K562 (cell line): ENCODE measurements at places on chromosomes 3 and 15. TPM values are rescaled to one million over a fixed set of nuclear protein-coding genes. Genes with fewer than 3 reads are reported as not detected.

SV2B gene
- total RNA-seq: 0.11 and 0.18 TPM in 2 replicates

MAP3K13 gene
- 0.20 and 0.98 TPM in 2 replicates for total RNA-seq

CLPX gene
- total RNA-seq: 61.5 and 67.1 TPM in 2 replicates

TF gene
- 9.2 and 11.1 TPM in 2 replicates for total RNA-seq

WDR72 gene
- total RNA-seq: not detected in 2 replicates

GP9 gene
- not detected in 2 replicates for total RNA-seq

P3H2 gene
- total RNA-seq: 0.22 and 0.40 TPM in 2 replicates

RMDN3 gene
- 38.2 and 39.4 TPM in 2 replicates for total RNA-seq

GRCh38 chr3:35537265-35537664, 102.1 kb upstream of the ARPP21 start:
- H3K36me3 ChIP-seq: no peaks in the 10 kb centered on the region
- H3K4me3 ChIP-seq: no peak overlapping the region
- DNase-seq: no peak
- H3K27ac ChIP-seq: no peak overlapping the region

DNA sequence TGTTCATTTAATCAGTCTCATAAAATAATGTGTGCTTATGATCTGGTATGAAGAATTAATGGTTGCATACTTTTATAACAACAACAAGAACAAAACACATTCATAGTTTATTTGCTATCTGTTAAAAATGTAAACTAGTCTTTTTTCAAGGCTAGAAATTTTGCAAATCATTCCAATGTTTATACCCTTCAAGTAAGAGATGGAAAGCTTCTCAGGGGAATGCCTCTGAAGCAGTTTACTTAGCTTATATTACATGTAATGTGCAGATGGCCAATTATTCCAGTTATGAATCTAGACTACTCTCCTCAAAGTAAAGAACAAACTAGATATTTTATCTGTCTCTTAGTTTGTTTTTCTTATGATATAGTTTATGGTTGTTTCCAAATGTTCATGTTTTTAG, 575.4 kb downstream of the NAALADL2 start:
- H3K27me3 ChIP-seq: no peaks in the 10 kb centered on the region
- no peaks in the 10 kb centered on the region for H3K36me3 ChIP-seq
- DNase-seq: no peak
- no peaks in the 10 kb centered on the region for H3K4me1 ChIP-seq
- H3K27ac ChIP-seq: no peak overlapping the region
- no peak overlapping the region for H3K4me3 ChIP-seq

DNA sequence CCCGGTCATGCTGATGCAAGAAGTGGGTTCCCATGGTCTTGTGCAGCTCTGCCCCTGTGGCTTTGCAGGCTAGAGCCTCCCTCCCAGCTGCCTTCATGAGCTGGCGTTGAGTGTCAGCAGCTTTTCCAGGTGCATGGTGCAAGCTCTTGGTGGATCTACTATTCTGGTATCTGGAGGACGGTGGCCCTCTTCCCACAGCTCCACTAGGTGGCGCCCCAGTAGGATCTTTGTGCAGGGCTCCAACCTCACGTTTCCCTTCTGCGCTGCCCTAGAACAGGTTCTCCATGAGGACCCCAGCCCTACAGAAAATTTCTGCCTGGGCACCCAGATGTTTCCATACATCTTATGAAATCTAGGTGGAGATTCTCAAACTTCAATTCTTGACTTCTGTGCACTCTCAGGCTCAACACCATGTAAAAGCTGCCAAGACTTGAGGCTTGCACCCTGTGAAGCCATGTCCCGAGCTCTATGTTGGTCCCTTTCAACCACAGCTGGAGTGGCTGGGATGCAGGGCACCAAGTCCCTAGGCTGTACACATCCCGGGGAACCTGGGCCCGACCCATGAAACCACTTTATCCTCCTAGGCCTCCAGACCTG, 238.4 kb upstream of the MDFIC2 start:
- H3K4me3 ChIP-seq: no peak overlapping the region
- no peaks in the 10 kb centered on the region for H3K36me3 ChIP-seq
- H3K27me3 ChIP-seq: no peaks in the 10 kb centered on the region
- no peak overlapping the region for H3K27ac ChIP-seq
- H3K4me1 ChIP-seq: no peaks in the 10 kb centered on the region
- no peak for DNase-seq

DNA sequence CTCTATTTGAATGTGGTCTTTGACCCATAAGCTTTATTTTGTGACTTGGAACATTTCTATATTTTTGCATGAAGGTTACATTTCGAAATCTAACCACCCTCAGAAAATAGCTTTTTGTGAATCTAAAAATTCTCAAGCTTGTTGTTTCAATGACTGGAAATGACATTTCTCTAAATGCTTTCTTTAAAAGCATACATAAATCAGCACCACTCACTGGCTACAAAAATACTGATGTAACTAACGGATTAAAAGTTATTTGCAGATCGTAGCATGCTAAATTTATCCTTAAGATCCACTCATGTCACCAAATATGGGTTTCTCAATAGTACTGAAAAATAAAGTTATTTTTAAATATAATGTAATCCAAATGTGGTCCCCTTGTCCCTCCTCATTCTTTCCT, 55.2 kb upstream of the ACAN start:
- no peaks in the 10 kb centered on the region for H3K36me3 ChIP-seq
- H3K27ac ChIP-seq: no peak overlapping the region
- no peak for DNase-seq
- no peaks in the 10 kb centered on the region for H3K4me1 ChIP-seq

DNA sequence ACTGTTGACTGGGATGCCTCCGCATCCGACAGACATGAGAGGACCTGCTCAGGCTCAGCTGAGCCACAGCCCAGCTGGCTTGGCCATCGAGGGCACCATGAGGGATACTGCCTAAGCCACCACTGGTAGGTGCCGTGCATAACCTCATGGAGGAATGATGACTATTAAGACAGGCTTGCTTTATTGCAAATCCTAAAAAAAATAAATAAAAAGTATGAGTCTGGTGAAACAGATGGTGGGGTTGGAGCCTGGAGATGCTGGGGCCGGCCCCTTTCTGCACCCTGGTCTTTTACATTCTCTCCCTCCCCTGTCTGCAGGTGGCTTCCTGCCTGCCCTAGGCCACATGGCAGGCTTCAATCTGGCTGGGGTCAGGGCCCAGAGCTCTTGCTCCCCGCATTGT, 24.0 kb upstream of the RAD18 start:
- no peaks in the 10 kb centered on the region; the same call in 2 of the 3 replicates for H3K4me1 ChIP-seq
- H3K4me3 ChIP-seq: no peak overlapping the region
- DNase-seq: no peak
- no peak overlapping the region for H3K27ac ChIP-seq

DNA sequence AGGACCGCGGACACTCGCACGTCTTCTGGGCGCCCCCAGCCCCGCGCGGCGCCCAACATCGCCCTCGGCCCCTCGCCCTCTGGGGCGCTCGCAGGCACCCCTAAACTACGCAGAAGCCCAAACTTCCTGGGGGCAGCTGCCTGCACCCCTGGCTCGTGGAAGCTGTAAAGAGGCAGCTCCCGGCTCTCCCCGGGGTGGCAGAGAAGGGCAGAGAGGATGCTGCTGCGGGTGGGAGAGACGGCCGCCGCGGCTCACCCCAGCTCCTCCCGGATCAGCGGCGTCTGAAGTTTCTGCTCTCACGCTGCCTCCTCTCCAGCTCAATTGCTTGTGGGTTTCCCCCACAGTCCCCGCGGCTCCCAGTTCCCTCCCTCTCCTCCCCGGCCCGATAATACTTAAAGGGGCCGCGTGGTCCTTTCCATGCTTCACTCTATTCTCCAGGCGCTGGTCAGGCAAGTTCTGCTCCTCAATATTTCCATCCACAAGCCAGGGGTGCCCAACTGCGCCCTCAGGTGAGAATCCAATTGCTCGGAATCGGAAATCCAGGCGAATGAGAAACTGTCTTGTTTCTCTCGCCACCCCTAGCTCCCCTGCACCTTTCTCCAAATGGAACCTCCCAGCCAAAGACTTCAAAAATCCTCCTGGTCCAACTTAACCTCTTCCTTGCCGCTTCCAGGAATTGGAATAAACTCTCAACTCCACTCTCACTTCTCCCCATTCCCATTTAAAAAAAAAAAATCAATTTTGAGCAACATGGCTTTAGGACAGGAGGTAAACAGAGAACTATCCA, 748.5 kb downstream of the ROBO1 start:
- H3K27ac ChIP-seq: no peak overlapping the region
- no peaks in the 10 kb centered on the region for H3K36me3 ChIP-seq
- no peaks in the 10 kb centered on the region for H3K4me1 ChIP-seq
- no peaks in the 10 kb centered on the region for H3K27me3 ChIP-seq
- no peak for DNase-seq

DNA sequence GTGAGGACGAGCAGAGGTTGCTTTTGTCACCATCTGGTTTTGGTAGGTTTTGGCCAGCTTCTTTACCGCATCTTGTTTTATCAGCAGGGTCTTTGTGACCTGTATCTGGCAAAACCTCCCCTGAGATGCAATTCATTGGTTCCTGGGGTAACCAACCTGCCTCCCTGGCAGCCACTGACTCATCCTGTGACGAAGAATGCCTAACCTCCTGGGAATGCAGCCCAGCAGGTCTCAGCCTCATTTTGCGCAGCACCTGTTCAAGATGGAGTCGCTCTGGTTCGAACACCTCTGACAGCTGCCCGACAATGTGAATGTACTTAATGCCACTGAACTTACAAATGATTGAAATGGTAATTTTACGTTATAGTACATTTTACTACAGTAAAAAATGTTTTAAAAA, 6.8 kb upstream of the ADAMTS17 start:
- no peak for DNase-seq
- H3K4me1 ChIP-seq: no peaks in the 10 kb centered on the region; the same call in 2 of the 3 replicates
- no peaks in the 10 kb centered on the region for H3K36me3 ChIP-seq
- H3K27me3 ChIP-seq: no peaks in the 10 kb centered on the region
- H3K27ac ChIP-seq: no peak overlapping the region

DNA sequence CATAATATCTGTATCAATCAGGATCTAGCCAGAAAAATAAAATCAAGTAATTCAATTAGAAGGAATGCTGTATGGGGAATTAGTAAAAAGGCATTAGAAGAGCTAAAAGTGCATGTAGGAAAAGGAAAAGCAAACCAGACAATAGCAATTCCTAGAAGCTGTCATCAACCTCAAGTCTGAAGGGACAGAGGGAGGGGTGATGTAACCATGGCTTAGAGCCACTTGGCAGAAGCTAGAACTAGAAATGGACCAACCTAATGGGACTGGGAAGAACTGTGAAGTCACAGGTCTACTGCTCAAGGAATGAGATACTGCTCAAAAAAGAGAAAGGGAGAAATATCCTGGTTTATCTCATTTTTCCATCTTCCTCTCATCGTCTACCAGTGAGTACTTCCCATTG, 590.7 kb upstream of the SGO1 start:
- H3K27me3 ChIP-seq: no peaks in the 10 kb centered on the region

DNA sequence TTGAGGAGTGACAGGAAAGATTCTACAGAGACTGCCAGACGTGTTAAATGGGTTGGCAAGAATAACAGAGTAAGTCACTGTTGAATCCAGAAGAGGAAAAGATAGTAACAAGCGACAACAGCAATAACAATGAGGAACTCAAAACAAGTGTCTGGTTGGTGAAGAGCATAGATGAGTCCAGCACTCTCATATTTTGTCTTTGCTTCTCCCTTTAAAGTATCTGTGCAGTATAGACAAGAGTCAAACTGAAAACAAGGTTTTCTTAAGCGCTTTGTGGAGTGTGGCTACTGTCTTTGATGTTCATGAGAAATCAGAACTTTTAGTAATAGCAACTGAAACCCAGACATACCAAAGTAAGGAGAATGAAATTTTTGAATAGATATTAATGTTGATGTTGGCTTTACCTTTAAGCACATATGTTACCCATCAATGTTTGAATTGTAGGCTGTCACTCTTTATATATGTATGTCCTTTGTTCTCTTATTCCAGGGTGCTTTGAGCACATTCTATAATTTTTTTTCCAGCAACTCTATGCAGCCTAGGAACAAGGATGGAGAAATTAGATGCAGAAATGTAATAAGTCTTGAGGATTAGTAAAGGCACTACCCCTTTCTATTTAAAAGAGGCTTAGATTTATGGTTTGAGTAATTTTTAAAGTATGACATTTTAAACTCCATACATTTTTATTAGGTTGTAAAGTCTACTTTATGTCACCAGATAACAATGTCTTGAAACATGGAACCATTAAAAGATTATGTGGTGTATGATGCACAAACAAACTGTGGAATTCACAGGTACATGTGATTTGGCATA, 185.5 kb downstream of the NFKBIZ start:
- DNase-seq: no peak
- H3K4me3 ChIP-seq: no peak overlapping the region
- H3K27ac ChIP-seq: no peak overlapping the region

GRCh38 chr15:101244889-101245668, 6.8 kb downstream of the CHSY1 start:
- H3K36me3 ChIP-seq: peaks cover 14% of the 10 kb centered on the region; the same call in 2 of the 3 replicates
- H3K27me3 ChIP-seq: no peaks in the 10 kb centered on the region
- DNase-seq: no peak
- H3K4me1 ChIP-seq: peaks cover 8% of the 10 kb centered on the region
- no peak overlapping the region for H3K27ac ChIP-seq

GRCh38 chr3:116165641-116166040, 279.6 kb downstream of the LSAMP start:
- H3K4me3 ChIP-seq: no peak overlapping the region
- no peak overlapping the region for H3K27ac ChIP-seq
- no peak for DNase-seq
- no peaks in the 10 kb centered on the region for H3K36me3 ChIP-seq

GRCh38 chr3:108713009-108713516, 44.1 kb downstream of the RETNLB start:
- no peak for DNase-seq
- no peaks in the 10 kb centered on the region for H3K4me1 ChIP-seq
- no peak overlapping the region for H3K27ac ChIP-seq
- H3K27me3 ChIP-seq: peaks cover 5% of the 10 kb centered on the region

DNA sequence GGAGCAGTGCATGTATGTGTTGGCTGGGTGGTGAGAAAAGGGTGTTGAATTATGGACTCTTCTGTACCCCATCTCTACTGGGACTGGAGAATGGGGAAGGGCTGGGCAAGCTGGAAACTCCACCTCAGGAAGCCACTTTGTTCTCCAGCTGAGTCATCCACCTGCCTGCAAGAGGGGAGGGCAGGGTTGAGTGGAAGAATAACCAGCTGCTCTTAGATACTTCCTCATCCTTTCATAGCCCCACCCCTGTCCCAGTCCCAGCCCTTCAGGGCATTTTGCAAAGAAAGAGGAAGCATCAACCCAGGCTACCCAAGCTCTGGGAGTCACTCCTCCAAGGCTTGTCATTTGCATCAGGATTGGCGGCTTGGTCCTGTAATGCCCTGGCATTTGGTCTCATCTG, 33.1 kb downstream of the RAB11A start:
- peak; percentile 67 for DNase-seq
- no peak overlapping the region for H3K27ac ChIP-seq
- H3K4me1 ChIP-seq: peaks cover 43% of the 10 kb centered on the region
- no peak overlapping the region for H3K4me3 ChIP-seq
- no peaks in the 10 kb centered on the region for H3K27me3 ChIP-seq
- H3K36me3 ChIP-seq: peaks cover 84% of the 10 kb centered on the region
